NCI-H526 treated with DMSO at 0.1 percent for 48 hours (cell line): ENCODE measurements at places on chromosomes 1 and 21.

DNA sequence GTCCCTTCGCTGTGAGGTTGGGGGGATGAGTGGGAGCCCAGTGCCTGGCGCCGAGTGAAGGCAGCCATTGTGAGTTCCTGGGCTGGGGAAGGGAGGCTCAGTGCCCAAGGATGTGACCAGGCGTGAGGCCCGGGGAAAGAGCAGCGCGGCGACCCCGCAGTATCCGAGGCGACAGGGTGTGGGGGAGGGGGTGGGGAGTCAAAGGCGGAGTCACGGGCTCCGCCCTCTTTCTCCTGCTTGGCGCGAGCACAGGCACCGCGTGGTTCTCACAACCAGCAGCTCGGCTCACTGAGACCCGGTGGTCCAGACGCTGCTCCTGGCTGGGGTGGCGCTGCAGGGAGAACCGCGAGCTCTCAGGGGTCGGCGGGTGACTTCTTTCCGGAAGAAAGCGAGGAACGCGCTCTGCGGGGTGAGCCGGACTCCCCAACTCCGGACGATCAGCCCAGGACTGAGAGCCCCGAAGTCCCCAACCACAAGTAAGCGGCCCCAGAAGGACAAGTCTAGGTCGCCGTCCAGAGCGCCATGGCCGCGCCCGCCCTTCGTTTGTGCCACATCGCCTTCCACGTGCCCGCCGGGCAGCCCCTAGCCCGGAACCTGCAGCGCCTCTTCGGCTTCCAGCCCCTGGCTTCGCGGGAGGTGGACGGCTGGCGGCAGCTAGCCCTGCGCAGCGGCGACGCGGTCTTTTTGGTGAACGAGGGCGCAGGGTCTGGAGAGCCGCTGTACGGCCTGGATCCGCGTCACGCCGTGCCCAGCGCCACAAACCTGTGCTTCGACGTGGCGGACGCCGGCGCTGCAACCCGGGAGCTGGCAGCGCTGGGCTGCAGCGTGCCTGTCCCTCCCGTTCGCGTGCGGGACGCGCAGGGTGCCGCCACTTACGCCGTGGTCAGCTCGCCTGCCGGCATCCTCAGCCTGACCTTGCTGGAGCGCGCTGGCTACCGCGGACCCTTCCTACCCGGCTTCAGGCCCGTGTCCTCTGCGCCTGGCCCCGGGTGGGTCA, at the start of gene HPDL:
HPDL (plus strand) TSS at position 269 of the 997 bp plus-strand sequence; CDS start at position 523, 254 bp downstream.
- peak; percentile 71 for DNase-seq

DNA sequence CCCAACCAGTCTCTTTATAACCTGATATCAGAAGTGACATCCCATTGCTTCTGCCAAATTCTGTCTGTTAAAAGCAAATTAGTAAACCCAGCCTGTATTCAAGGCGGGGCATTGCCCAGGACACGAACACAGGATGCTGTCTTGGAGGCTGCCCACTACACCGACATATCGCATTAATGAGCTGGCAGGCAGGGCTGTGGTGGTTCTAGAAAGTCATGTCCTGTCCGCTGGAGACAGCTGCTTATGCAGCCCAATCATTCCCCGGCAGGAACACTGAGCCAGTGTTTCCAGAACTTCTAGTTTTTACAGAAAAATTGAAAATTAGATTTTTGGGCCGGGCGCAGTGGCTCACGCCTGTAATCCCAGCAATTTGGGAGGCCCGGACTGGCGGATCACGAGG, 19.3 kb downstream of the C1orf167 start:
- DNase-seq, result no peak

DNA sequence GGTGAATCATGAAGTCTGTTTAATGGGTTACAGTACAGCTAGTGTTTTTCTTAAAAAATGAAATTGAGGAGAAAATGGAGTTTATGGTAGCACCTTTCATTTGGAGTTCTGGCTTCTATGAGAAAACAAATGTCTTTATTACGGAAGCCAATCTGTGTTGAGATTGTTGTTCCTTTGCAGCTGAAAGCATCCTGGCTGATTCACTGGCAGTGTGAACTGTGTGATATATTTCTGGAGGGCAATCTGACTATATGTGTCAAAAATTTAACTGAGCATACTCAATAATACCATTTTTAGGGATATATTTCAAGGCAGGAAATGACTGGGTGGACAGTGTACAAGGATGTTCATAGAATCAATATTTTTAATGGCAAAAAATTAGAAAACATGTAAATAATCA, 46.6 kb upstream of the LYST start:
- no peak for DNase-seq

DNA sequence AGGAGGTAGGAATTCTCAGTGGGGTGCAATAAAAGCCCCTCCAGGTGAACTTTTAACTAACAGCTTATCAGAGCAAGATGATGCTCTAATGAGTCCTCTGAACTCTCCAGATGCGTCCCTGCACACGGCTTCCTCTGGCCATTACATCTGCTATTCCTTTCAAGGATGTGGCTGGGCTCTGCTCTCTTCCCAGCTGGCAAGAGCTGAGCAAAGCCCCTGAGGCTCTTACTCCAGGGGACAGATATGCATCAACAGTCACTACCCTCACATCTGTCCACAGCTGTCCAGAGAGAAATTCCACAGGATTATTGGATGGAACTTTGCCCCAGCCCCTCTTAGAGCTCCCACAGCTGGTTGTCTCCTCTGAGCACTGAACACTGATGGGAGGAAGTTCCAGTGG, 267.8 kb downstream of the C1orf94 start:
- no peak for DNase-seq

DNA sequence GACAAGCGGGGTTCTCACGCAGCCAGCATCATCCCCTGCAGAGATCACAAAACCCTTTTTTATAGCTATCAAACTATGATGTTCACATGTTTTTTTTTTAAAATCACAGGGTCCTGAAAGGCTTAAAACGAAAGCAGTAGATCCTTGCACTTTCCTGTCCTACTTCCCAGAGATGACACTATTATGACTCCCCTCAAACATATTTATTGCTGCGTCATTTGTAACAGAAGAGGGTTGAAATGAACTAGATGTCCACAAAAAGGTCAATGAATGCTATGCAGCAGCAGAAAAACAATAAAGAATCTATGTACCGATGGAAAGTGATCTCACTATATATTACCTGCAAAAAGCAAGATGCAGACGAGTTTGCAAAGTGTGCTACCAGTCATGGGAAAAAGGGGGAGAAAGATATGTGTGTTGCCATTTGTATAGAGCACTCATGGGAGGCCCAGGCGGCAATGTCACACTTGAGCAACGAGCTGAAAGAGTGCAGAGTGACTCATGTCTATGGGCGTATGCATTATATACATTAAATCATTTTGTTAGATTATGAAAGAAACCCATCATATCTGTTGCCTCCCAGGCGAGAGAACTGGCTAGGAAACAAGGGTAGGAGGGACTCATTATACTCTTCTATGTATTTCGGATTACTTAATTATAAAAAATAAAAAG, 68.9 kb upstream of the PARP1 start:
- no peak for DNase-seq

DNA sequence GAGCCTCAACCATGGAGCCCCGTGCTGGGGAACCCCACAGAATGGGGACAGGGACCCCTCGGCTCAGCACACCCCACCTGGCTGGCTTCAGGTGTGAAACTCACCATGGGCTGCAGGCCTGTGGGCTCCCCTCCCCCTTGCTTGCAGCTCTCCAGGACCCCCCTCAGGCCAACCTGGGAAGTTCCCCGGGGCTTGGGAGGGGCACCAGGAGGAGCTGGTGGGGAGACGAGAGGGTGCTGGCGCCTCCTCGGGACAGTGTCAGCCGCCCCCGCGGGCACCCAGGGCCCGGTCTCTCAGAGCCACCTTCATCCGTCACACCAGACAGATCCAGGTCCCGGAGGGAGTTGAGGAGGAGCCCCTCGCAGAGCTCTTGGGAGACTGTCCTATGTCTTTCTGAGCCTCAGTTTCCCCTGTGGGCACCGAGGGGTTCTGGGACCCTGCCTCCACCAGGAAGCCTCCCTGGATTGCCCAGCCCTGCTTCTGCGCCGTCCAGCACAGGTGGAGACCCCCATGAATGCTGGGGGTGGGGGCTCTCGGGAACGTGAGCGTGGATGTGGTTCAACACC, 657 bp upstream of the TNFRSF18 start:
- DNase-seq, result no peak
